Activated naive CD8-positive, alpha-beta T cell treated with anti-CD3 and anti-CD28 coated beads, Interleukin-2, amount 10 ng/mL, durations not matched to agents 7 days and 5 days (primary cell): ENCODE measurements at places on chromosomes 7 and 10.
A peak's percentile ranks its signal among the peaks of the same experiment; 100 is the strongest.

DNA sequence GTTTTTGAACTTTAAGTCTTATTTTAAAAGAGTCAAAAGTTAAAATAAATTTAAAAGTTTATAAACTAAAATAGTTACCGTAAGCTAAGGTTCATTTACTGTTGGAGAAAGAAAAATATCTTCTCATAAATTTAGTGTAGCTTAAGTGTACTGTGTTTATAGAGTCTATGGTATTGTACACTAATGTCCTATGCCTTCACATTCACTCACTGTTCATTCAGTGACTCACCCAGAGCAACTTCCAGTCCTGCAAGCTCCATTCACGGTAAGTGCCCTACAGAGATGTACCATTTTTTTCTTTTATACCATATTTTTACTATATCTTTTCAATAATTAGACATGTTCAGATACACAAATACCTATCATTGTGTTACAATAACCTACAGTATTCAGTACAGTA is 97.6 kb downstream of the PTN start:
- DNase-seq, result no peak

GRCh38 chr10:110267276-110267675 is 37.4 kb downstream of the SMNDC1 start:
- DNase-seq, result no peak

DNA sequence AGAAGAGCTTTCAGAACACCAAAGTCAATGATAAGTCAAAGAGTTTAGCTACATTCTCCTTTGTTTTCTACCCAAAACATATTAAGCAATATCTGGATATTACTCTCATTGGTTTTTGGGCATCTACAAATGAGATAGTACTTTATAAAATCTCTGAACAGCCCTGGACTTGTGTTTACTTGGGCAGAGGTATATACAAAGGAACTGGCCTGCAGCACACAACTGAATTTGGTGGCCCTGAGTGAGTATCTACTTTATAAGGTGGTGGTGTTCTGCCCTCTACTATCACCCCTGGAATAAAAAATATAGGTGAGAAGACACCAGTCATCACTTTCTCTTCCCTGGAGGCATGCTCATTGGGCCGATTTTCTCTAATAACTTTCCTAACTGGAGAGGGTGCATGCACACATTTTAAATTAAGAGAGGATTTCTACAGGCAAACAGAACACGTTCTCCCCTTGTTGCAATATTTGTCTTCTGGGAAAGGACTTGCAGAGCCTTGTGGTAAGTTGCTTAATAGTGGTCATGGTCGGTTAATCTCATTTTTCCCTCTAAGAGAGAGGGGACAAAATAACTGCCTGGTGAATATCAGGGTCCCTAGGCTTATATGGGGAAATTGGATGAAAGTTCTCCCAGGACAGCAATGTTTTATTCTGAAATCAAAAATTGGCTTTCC is 41.1 kb downstream of the OTUD1 start:
- no peak for DNase-seq

GRCh38 chr10:76991621-76992020 is 646.0 kb downstream of the KCNMA1 start:
- no peak for DNase-seq

DNA sequence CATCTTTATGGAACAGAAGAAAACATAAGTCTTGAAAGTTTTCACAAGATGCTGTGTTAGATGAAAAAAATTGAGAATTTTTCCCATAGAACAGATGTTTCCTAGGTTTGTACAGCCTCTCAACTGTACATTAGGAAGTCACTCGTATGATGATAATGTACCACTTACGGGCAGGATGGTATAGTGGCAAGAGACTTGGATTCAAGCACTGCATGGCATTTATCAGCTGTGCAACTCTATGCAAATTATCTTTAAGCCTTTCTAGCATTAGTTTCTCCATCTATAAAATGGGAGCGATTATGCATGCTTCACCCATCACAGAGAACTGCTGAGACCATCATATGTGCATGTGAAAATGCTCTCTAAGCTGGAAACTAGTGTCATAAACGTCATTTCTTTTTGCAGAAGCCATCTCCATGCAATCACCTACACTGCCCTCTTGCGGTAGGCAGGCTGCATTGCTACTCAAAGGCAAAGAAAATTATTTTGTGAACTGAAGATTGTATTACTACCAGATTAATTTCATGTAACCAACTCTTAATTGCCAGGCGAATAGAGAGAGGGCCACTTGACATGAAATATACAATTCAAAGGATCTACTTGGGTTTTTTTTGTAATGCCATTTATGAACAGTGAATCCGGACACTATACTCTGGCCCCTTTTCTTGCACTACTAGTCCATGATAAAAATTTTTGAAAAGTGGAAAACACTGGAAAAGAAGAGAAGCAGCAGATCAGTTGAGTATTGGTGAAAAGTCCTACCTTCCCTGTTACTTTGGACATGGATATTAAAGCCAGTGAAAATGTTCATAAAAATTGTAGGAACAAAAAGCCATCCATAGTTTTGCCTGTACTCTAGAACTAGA is 102.3 kb downstream of the JAZF1 start:
- DNase-seq, result peak; percentile 33

DNA sequence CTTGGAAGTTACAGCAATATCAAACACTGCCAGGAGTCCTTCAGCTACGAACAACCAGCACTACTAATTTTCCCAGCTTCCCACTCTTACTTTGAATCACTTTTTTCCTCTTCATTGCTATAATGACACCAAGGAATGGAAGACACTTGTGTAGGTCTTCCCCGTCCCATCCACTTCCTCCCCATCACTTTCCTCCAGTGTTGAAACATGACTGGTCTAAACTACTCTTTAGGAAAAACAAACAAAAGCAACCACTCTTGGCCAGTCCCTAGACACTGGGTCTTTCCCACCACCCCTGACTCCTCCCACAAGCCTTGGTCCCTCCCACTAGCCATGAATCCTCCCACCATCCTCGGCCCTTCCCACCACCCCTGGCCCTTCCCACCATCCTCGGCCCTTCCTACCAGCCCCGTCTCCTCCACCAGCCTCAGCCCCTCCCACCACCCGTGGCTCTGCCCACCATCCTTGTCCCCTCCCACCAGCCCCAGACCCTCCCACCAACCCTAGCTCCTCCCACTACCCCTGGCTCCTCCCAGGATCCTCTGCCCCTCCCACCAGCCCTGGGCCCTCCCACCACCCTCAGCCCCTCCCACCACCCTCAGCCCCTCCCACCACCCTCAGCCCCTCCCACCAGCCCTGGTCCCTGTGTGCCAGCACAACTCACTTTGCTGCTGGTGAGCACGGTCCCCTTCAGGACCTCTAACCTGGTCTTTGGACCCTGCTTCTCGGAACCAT is 68.5 kb downstream of the CXCL12 start:
- no peak for DNase-seq

DNA sequence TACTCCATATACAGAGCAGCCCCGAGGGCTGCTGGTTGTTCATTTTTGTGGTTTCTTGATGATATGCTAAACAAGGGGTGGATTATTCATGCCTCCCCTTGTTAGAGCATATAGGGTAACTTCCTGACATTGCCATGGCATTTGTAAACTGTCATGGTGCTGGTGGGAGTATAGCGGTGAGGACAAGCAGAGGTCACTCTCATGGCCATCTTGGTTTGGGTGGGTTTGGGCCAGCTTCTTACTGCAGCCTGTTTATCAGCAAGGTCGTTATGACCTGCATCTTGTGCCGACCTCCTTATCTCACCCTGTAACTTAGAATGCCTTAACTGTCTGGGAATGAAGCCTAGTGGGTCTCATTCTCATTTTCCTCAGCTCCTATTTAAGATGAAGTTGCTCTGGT is 31.3 kb downstream of the GNAT3 start:
- no peak for DNase-seq

DNA sequence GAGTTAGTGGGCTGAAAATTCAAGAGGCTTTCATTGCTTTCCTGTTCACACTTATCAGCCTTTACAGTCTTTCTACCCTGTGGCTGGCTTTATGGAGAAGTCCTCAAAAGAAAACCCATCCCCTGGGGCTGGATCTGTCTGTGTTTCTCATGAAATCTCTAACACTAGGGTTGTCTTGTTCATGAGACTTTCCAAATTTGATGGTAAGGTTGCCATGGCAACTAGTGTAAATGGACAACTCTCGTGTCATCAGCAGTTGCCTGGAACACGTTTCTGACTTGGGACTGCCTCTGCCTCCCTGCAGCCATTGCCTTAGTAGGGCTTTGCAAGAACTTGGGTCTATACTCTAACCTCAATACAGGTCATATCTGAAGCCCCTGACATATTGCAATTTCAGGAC is 35.8 kb upstream of the PLPP4 start:
- no peak for DNase-seq

DNA sequence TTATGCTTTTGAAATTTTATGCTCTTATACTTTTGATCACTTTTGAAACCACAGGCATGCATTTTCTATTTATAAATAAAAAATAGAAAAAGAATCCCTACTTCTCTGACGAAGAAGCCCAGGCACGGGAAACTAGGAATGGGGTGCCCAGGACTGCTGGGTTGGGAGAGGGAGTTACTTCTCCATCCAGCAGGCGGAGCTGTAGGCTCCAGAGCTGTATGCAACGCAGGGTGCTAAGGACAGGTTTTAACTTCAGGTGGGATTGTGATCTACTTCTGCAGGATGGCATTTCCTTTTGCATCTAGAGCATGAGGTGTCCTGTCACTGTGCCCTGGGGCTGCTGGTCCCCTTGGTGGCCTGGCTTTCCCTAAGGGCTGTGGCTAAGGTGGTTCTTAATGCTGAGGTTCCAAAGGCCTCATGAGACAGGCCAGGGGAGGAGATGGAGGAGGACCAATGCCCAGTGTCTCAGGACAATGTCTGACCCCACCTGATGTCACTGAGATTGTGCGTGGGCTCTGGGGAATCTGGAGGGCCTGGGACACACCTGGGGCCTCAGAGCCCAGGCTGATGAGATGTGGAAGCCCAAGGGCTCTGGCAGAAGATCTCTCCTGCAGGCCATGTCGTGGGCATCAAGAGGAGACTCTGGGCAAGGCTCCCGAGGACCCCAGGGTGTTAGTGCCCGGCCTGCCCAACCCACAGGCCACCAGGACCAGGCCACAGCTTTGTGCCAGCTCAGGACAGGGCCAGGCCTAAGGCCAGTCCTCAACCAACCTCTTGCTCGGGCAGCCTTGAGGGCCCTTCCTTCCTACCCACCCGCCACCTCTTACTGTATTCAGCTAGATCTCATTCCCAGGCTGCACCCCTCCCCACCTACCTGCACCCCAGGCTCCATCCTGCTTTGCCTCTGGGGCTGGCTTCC is 507 bp downstream of the CCDC201 start:
- DNase-seq, result no peak

GRCh38 chr7:22348379-22348778 is 8.6 kb downstream of the RAPGEF5 start:
- no peak for DNase-seq

DNA sequence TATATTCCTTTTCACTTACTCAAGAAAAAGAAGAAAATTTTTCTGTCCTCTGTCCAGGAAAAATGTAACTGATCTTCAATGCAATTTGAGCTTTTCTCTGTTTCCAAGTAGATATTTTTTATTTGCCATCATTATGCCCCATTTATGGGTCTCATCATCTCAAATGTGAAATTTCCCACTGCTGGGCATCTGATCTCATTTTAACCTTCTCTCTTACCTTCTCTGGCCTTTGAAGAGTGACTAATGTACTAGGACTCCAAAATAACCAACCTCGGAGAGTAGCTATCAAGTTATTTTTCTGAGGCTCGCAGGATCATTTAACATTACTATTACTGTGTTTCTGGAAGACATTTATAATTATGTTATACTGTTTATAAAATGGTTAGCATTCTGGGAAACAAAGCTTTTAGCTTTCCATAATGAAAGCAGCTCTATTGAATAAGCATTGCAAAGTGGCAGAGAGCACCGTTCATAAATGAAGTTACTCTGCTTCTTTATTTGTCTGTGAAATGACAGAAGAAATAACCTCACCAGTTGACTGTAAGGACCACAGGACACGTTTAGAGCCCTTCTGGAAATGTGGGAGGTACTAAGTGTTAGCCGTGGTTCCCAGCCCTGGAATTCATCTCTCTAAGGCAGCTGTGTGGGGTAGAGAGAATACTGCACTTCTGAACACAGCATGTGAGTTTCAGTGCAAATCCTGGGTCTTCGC is 33.3 kb upstream of the NMT2 start:
- no peak for DNase-seq

DNA sequence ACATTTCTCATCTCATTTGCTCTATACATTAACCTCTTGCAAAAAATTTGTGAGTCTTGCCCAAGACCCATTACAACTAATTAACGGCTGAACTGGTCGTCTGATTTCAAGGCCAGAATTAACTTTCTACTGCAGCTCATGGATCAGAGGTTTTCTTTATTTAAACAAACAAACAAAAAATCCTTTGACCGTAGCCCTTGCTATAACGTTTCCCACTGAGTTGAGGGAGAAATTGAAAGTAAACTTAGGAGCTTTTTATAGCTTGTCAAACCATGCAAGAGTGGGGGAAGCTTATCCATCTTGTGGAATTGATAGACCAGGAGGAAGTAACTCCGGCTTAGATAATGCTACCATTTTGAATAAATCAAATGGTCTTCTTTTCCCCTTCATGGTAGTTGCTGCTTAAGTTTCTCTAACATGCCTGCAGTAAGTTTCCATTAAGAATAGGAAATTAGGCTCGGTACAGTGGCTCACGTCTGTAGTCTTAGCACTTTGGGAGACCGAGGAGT is 3.3 kb downstream of the SRGN start:
- no peak for DNase-seq

DNA sequence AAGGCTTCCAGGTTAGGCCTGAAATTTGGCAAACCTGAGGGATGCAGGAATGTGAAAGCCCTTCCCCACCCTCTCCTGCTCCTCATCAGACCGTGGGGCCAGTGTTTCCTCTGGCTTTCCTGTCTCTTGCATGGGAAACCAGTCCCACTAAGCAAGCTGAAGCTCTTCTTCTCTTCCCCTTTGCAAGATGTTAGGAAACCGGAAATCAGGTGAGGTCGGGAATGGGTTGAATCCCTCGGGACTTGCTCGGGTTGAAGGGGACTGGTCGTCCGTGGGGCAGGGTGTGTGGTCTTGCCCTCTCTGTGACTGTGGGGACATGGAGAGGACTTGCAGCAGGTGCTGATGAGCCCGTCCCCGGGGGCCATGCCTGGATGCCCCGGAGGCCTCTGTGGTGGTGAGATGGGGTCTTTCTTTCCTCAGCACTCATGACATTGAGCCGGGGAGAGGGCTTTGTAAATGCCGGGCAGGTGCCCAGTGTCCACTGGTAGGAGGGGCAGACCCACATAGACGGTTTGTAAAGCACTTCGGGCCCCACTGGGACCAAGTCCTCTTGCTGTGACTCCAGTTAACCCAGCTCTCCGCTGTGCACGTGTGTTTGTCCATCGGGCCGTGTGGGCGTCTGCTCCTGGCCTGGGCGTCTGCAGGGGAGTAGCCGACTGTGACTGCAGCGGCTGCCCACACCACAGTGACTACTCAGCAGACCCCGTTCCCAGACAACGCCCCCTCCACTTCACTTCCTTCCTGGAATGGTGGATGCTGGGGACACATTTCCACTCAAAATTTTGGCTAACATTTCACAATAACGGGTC is 373.9 kb downstream of the GLRX3 start:
- no peak for DNase-seq

- peak; percentile 93 for DNase-seq
Observed at GRCh38 chr10:35090162-35090954, at the start of gene CUL2. TSS of gene CUL2 (minus strand) at chr10:35090341. CDS start at chr10:35071317, 19,024 bp downstream.

GRCh38 chr7:47670729-47671128 is 88.8 kb upstream of the TNS3 start:
- no peak for DNase-seq

GRCh38 chr7:74202841-74203556 is 6.8 kb upstream of the LAT2 start:
- DNase-seq, result peak; percentile 24
